HAP-1 (cell line): ENCODE measurements at places on chromosomes 3 and 15.
A peak's percentile ranks its signal among the peaks of the same experiment; 100 is the strongest.

DNA sequence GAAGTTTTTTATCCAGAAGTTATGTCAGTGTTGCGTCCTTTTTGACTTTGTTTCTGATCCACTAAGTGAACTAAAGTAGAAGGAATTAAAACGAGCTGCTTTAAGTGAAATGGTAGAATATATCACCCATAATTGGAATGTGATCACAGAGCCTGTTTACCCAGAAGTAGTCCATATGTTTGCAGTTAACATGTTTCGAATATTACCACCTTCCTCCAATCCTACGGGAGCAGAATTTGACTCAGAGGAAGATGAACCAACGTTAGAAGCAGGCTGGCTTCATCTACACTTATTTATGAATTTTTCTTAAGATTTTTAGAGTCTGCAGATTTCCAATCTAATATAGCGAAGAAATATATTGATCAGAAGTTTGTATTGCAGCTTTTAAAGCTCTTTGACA, 57.6 kb downstream of the DNAH1 start:
- DNase-seq: no peak

DNA sequence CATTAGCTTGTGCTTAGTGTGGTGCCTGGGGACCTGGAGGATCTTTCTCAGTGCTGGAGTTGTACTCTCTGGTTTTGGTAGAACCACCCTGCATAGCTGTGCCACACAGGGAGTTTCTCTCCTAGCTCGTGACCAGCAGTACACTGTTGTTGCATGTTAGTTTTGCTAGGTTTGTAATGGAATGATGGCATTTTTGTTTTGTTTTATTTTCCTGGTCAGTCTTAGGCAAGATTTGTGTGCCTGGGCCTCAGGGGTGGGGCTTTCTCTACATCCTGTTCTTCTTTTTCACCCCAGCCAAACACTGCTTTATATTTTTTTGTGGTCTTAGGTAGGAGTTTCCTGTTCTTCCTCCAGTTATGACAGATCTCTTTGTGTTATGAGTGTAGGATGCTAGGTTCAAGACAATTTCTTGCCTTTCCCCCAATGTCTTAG, 534.5 kb upstream of the KCNMB2 start:
- no peak for DNase-seq

- DNase-seq: no peak
Observed at GRCh38 chr3:157305392-157305791, 131.3 kb upstream of the PTX3 start.

GRCh38 chr3:58383904-58384303, 49.7 kb downstream of the PDHB start:
- DNase-seq: no peak

DNA sequence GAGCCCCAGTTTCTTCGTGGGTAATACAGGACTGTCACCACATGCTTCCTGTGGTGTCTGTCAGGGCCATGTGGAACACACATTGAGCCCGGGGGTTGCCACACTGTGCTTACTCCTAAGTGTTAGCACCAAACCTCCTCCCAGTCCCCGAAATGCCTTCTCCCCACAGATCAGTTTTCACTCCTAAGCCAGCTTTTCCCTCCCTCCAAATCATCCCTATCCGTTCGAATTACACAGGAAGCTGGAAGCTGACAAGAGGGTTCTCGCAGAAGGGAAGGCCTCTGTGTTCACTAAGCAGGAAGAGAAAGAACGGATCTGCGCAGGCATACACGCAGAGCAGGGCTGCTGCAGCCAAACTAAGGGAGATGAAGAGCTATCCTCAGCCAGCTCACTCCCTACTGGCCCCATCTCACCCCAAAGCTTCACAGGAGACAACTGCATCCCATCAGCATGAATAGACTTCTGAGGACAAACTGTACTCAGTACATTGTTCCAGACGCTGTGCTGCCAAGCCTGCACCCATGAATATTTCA, 32.3 kb downstream of the XXYLT1 start:
- no peak for DNase-seq

- DNase-seq: no peak
Observed at GRCh38 chr3:76500746-76501275, 539.1 kb upstream of the ROBO2 start.

GRCh38 chr3:167521006-167521355, 47.1 kb upstream of the SERPINI2 start:
- no peak for DNase-seq

DNA sequence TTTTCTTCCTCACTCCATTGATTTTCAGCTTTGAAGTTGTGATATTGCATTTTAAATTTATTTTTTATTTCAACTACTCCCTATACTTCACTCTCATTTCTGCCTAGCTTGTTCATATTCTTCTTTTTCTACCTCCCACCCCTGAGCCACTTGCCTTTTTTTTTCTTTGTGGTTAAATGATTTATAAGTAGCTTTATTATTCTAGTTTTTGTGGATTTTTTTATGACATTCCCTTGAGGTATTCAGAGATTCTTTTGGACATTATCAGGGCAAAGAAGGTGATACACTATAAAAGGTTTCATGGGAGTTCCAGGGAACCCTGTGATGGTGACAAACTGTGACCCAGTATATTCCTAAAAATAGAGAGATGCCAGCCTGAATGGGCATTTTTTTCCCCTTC, 3.3 kb downstream of the C15orf61 start:
- peak; percentile 38 for DNase-seq

GRCh38 chr15:44101286-44101685, 93.8 kb downstream of the FRMD5 start:
- no peak for DNase-seq

DNA sequence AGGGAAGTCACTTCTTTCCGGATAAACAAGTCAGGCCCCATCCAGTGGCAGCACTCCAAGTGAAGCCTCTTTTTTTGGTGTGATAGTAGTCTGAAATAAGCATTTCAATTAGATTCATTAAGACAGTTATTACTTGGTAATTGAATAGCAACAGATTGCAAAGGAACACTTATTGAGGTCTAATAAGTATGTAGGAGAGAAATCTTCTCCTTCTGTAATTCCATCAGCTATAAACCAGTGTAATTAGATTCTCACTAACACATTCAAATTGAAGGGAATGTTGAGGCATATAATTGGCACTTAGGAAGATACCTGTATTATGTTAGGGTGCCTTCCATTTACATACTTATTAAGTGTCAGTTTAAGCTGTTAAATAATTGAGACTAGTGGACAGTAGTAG, 73.9 kb downstream of the SEMA6D start:
- DNase-seq: no peak

DNA sequence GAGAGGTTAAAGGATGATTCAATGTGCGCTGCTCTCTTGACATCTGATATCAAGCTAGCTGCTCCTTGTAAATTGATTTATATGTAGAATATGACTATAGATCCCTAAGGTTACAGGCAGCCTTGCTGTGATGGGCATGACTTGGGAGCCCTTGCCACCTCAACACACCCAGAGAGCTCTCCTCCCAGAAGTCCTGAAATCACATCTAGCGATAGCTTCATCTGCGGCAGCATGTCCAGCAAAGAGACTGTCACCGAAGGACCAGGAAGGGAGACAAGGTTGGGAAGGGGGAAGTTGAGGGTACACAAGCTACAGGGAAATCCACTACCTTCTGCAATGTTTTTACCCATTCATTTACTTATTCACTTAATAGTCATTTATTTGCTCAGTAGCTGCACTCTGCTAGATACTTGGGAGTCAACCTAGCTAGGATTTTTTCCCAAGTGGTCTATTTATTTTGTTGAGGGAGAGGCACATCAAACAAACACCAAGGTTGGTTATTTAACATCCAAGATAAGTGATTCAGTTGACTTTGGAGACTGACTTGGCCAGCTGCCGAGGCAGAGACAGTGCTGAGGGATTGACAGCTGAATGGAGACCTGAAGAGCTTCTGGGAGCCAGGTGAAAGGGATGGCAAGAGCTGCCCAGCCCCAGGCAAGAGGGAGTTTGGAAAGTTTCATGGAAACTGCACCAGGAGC, 205.8 kb upstream of the IL12A start:
- DNase-seq: no peak

DNA sequence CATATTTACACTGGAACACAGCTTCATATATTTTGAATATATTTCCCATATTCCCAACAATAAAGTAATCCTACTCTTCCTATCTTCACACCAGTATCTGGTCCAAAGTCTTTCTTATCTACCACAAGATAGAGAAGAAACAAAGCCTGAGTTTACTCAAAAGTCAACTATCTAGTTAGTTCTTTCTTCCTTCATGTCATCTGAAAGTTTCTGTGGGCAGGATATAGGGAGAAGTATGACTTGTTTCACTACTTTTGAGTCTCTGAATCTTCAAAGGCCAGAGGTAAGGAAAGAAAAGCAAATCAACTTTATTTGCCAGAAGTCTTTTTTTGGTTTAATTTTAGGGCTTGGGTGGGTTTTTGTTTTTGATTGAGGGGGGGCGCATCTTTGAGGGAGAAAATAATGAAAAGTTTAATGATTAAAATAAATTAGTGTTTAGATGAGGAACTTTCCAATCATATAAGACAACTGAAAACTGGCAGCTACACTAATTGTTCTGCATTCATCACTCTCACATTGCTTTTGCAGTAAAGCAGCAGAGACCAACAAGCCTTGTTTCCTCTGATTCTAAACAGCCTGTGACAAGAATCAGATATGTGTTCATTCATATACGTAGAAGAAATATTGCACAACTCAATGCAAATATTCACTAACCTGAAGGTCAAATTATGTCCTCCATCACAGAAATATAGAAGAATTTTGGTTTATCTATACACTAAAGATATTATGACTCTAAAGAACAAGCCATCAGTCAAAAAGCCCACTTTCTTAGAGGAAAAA, 421.4 kb downstream of the SHQ1 start:
- no peak for DNase-seq

GRCh38 chr3:19543212-19543841, 390.7 kb downstream of the EFHB start:
- peak; percentile 50 for DNase-seq

- DNase-seq: no peak
Observed at GRCh38 chr3:63809607-63810006, 9.5 kb upstream of the C3orf49 start.

- DNase-seq: no peak
Observed at GRCh38 chr3:105606016-105606415, 239.3 kb downstream of the ALCAM start.

DNA sequence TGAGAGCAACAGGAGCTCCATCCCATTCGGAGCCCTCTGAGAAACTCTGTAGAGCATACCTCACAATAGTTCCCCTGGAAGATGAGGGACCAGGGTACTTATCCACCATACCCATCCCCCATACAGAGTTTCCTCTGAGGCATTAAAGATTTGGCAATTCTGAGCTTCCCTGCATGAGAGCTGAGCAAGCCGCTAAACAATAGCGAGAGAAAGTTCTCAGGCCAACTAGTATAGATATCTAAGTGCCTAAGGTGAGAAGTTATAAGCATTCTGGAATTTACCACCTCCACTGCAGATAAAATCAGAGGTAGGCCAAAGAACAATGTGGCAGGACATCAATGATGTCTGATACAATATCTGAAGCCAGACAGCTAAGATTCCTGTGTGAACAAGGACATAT, 129.1 kb upstream of the MBNL1 start:
- DNase-seq: no peak

- DNase-seq: peak; percentile 33
Observed at GRCh38 chr3:172177046-172177445, 137.7 kb downstream of the FNDC3B start.

- DNase-seq: no peak
Observed at GRCh38 chr15:38059665-38060064, 125.2 kb downstream of the TMCO5A start.

GRCh38 chr15:51191072-51191670, 96.5 kb upstream of the TNFAIP8L3 start:
- DNase-seq: no peak

DNA sequence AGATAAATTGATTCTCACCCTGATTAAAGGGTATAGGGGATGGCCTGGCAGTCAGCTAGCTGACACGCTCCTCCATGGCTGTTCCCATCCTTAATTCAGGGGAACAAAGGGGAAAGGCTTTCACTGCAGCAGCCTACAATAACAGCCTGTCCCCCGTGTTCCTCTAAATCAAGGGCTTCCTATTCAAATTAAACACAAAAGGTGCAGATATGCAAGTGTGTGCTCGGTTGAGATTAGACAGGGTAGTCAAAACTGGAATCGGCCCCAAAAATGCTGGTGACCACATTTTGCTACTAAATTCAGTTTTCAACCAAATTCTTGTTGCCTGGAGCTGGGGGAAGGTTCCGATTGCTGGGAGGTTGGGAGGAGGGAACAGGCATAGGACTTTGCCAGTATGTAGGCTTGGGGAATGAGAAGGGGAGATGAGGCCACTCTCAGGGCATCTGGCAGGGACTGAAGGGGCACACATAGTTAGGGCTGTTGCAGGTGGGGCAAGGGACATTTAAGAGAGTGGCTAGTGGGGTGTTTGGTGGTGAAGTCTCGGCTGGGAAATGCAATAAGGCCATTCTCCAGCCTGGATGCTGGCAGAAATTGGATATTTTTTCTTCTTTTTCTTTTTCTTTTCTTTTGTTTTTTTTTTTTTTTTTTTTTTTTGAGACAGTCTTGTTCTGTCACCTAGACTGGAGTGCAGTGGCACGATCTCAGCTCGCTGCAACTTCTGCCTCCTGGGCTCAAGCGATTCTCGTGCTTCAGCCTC, 32.9 kb upstream of the CTSH start:
- DNase-seq: no peak

DNA sequence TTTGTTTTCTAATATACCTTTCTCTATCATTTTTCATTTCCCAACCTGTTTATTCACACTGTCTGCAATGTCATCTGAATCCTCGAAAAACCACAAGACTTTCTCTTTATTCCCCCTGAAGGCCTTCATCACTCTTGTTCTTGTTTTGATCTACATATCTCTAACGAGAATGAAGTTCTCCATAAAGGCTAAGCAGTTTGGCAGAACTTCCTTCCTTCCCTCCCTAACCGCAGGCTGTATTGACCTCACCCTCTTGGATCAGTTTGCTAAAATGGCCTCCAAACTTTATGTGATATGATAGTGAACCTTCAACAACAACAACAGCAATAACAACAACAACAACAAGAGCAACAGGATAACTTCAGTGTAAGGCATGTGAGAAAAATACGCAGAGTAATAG, 392.8 kb downstream of the TIGIT start:
- no peak for DNase-seq

DNA sequence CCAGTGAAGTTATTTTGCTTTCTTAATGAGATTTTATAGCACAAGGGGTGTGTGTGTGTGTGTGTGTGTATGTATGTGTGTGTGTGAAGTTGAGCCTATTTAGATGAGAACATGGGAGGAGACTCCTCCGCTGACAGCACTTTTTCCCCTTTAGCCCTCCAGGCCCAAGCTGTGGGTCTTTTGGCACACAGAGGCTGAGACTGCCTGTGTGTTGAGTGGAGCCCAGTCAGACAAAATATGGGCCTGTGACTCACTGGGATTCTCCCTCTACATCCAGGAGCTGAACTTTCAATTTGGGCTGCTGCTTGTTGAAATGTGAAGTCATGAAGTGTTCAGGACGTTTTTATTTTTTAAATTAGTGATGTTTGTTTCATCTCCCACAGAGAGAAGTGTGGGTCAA, 108.0 kb downstream of the MFSD1 start:
- DNase-seq: no peak

- no peak for DNase-seq
Observed at GRCh38 chr3:119219069-119219468, 21.6 kb downstream of the B4GALT4 start.
